Activated CD4-positive, alpha-beta T cell treated with anti-CD3 and anti-CD28 coated beads, Interleukin-2, amount 50 U/mL, for 48 hours (primary cell): ENCODE measurements at places on chromosomes 6 and 20.

- DNase-seq: no peak
These were observed 198.7 kb downstream of the GMPR start for GRCh38 chr6:16437095-16437494.

DNA sequence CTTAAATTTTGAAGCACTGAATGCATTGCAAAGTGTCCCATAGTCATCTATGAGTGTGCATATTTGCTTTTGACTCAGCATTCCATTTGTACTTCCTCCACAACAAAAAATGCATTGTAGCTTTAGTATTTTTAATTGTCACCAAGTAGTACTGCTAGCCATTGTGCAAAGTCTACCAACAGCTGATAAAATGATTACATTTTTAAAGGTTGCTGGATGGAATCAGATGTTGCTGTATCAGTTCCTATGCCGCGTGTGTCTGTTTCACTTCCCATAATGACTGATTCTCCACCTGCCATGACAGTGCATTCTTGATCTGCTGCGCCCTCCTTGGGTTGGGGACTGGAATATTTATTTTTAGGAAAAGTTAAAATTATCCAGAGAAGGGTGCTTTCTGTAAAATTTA lies 41.2 kb downstream of the SLX4IP start:
- DNase-seq: no peak

- no peak for DNase-seq
These were observed 31.8 kb downstream of the GFOD1 start for GRCh38 chr6:13455552-13455966.

- DNase-seq: no peak
These were observed 175.1 kb downstream of the ARHGAP18 start for GRCh38 chr6:129534926-129535325.

DNA sequence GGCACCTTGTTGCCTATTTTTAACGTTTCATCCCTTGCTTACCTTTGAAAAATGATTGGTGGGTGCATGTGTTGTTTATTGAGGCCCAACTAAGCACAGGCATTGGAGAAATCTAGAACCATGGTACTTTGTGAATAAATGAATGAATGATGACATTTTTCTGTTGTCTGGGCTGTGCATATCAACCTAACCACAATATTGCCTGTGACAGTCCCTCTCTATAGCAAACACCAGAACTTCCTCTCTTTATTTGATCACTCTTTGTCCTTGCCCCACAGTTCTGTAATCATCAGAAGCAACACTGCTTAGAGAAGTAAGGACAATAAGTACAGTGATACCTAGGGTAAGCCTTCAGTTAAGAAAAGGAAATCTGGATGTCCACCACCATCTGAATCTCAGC lies 75.1 kb downstream of the TBC1D7 start:
- no peak for DNase-seq

DNA sequence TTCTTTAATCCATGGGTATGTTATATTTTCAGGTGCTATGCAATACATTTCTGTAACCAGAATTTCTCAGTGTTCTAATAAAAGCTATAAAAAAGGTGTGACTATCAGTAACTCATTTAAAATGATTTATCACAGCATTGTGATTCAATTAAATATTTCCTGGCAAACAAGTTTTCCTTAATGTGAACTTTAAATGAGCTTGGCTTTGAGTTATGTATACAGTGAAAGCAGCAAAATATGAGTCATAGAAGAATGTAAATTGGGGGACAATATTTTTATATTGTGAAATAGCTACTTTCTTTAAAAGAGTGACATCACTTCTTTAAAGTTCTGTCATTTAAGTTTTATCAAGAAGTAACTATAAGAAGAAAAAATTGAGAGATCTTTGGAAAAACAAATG lies 484.9 kb upstream of the MAN1A1 start:
- DNase-seq: no peak

DNA sequence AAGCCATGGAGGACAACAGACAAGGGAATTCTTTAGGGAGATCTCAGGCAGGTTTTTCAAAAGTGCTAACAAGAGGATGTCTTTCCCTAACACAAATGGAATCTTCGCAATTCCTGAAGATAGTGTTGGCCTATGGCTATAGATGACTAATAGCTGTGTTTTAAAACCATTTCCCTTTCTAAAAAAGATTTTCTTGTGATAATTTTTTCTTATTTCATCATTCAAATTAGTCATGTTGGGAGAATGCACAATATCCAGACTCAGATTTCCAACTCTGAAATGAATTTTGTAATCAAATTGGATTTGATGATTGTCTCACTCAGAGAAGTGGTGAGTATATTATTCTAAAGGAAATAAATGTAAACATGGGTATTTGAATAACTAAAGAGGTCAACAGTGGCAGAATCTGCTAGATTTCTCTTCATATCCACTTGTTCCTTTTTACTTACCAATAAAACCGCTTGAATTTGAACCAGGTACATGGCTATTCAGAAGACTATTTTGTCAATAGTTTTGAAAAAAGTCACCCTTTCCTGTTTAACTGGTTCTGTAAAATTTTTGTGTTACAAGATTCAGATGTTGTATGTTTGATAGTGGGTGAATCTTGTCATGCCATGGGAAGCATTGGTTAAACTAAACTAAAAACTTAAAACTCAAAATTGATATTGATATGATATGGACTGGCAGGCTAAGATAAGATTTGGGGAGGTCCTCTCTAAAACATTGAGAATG lies 1223.7 kb upstream of the EYS start:
- DNase-seq: no peak

DNA sequence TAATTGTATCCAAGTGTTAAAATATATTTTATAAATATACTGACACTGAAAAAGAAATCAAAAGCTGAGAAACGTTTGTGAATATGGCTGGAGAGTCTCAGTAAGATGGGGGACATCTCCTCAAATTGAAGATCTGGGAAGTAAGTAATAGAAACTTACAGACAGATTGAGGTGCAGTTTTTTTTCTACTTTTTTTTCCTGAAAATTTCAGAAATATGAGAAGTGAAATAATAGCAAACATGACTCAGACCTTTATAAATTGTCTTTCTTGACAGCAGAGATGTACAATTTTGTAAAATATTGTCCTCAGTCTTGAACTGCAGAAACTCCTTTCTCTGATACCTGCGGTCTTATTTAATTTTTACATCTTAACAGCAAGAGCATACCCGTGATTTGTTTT lies 347.1 kb downstream of the UTRN start:
- no peak for DNase-seq

- no peak for DNase-seq
These were observed 781.4 kb downstream of the QKI start for GRCh38 chr6:164195942-164196281.

- DNase-seq: no peak
These were observed 32.4 kb downstream of the JPH2 start for GRCh38 chr20:44154521-44155001.

DNA sequence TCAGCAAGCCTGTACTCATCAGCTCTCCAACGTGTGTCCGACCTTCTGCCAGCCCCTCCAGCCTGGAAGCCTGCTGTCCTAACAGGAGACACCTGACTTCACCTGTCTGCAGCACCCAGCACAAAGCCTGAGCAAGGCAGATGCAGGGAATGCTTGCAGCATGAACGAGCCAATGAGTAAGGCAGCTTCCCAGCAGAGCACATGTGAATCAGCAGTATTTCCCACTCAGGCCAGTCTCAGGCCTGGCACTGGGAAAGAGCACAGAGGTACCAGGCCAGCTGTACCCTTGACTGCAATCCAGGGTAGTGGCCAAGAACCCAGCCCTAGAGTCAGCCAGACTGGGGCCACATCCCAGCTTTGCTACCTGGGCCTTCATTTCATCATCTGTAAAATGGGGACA lies 120.8 kb downstream of the MAFB start:
- DNase-seq: no peak

DNA sequence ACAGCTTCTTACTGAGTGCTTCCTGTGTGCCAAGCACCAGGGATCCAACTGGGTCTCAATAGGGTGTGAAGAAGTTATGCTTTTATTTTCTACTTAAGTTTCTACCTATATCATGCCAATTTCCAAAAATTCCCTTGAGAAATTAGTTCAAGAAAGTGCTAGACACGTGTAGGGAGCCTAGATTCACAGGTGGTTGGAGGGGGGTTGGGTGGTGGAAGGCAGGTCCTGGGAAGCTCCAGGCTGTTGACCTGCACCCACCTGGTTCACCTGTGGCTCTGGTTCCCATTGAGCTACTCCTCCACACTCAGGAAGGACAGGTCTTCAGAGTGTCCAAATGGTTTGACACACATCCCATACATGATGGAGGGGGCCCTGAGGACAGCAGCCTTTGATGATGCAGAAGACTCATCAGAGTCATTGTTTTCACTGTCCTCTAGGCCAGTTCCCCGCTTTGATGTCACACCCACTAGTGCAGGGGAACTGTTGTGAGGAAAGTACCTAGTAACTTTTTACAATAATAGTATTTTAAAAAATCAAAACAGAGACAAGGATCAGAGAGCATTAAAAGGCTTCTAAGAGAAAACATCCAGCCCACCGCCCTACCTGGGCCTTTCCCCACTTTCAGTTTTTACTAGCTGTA lies 39.8 kb upstream of the MYL9 start:
- no peak for DNase-seq

GRCh38 chr20:58703765-58704371 lies 11.3 kb downstream of the NPEPL1 start:
- no peak for DNase-seq

GRCh38 chr6:11772109-11772825 lies 6.3 kb downstream of the ADTRP start:
- peak; percentile 25 for DNase-seq

DNA sequence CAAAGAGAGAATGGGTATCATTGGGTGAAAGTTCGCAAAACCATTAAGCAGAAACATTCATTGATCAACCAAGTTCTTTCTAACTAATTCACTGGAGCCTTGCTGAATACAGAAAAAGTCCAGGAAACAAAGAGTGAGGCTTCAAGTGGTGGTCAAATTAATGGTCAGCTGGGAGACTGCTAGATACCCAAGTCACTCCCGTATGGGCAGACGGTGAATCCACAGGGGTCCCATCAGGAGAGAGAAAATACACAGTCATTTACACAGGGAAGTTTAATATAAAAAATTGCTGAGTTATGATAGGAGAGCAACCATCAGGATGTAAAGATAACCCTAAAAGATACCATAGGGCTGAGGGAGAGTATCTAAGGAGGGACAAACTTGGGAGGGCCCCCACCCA lies 198.7 kb upstream of the DTNBP1 start:
- no peak for DNase-seq

DNA sequence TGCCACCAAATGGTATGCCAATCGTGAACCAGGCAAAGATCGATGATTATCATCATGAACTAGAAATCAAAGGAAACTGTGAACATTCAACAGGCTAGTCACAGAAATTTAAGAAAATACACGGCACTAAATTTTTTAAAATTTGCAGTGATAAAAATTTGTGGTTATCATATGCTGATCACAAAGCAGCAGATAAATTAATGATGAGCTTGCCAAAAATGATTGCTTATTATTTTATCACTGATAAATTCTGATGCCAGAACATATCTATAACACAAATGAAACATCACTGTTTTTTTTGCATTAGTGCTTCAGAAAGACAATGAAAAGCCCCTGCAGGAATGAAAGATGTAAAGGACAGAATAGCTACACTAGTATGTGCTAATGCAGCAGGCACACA lies 1413.2 kb upstream of the MAP3K7 start:
- DNase-seq: no peak

- DNase-seq: no peak
These were observed 64.6 kb upstream of the GMDS start for GRCh38 chr6:2310042-2310441.

DNA sequence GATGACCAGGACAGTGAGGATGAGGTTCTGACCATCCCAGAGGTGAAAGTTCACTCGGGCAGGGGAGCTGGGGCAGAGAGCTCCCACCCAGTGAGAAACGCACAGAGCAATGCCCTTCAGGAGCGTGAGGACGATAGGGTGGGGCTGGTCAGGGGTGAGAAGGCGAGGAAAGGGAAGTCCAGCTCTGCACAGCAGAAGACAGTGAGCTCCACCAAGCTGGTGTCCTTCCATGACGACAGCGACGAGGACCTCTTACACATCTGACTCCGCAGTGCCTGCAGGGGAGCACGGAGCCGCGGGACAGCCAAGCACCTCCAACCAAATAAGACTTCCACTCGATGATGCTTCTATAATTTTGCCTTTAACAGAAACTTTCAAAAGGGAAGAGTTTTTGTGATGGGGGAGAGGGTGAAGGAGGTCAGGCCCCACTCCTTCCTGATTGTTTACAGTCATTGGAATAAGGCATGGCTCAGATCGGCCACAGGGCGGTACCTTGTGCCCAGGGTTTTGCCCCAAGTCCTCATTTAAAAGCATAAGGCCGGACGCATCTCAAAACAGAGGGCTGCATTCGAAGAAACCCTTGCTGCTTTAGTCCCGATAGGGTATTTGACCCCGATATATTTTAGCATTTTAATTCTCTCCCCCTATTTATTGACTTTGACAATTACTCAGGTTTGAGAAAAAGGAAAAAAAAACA lies 16.6 kb upstream of the SLC22A1 start:
- no peak for DNase-seq

- DNase-seq: no peak
These were observed 88.1 kb upstream of the IYD start for GRCh38 chr6:150280703-150281102.

DNA sequence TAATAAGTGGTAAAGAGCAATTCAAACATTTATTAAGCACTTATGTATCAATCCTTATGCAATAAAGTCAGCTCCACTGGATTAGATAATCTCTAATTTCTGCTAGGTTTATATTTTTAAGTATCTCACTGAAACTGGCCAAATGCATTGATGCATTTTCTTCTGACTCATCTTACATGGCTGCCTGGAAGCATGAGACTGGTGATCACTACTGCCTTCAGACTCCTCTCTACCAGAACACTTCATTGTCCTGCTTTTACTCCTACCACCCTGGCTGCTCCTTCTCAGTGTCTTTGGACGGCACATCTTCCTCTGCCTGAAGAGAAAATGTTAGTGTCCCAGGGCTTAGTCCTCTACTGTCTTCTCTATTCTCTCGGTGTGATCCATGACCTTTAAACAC lies 7.4 kb downstream of the CEP85L start:
- no peak for DNase-seq

GRCh38 chr6:154960299-154960843 lies 34.7 kb upstream of the TIAM2 start:
- no peak for DNase-seq

- no peak for DNase-seq
These were observed 53.8 kb downstream of the BANF2 start for GRCh38 chr20:17753516-17753915.

GRCh38 chr20:54146672-54147071 lies 27.1 kb downstream of the CYP24A1 start:
- DNase-seq: no peak
